ENCODE measurements at places on chromosomes 2 and 18.

GRCh38 chr2:221073326-221074049 lies 498.6 kb downstream of the EPHA4 start:
- no peak for DNase-seq

GRCh38 chr2:147558620-147559019 lies 286.2 kb upstream of the ACVR2A start:
- no peak for DNase-seq

GRCh38 chr2:11949732-11950523 lies 203.5 kb downstream of the LPIN1 start:
- DNase-seq, result no peak

- DNase-seq, result no peak
Observed at GRCh38 chr2:216349366-216349765, 22.9 kb downstream of the MARCHF4 start.

DNA sequence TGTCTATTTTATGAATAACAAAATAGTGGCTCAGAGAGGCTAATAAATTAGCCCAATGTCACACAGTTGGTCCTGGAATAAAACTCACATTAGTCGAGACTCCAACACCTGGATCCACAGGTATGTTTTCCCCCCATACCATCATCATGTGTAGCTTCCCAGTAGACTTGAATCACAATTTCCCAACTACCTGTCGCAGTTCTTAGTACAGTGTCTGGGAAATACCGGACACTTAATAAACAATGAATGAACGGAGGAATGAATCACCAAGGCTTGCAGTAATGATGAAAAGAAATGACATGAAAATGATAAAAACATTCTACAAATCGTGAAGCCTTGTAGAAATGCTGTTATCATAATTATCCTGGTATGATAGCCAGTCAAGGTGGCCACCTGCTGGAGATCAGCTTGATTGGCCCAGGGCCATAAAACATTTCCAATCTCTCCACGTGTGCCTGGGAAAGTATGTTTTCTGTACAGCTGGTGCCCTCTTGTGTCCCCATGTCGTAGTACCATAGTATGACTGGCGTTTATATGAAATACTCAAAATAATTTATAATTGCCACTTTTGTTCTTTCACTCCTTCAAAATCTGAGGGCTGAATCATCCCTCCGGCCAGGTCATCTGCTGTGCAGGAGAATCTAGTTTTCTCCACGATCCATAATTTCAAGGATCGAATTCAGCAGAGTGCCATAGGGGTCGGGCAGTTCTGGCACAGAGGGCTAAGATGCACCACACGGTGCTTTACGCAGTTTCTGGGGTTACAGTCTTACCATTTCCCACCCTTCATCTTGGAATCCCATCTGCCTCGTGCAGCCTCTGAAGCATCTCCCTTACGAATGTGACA lies 95.4 kb downstream of the LAMA1 start:
- DNase-seq, result no peak

DNA sequence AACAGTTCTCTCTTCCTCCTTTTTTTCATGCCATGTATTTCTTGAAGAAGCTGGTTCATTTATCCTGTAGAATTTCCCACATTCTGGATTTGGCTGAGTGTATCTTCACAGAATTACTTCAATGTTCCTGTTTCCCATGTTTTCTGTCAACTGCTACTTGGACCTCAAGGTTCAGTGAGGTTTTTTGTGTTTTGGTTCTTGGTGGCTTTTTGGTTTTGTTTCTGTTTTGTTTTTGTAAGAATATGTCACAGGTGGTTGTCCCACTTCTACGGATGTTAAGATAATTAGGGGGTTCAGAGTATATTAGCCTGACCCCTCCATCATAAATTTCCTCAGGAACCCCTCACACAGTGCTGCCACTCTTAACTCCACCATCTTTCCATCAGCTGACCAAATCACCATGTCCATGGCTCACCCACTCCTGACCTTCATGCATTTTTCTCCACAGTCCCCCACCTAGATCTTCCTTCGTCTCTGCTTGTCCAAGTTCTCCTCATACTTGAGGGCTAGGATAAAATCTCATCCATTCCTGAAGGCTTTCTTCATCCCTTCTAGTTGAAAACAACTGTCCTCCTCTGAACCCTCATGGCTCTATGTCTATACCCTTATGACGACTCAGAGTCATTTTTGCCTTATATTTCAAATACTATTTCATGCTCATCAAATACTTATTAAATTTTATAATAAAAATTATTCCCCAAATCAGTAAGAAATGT lies 40.4 kb downstream of the PLEKHM3 start:
- DNase-seq, result no peak

- DNase-seq, result no peak
Observed at GRCh38 chr2:25324905-25325592, 16.7 kb downstream of the DNMT3A start.
